ENCODE measurements at places on chromosomes 3 and 15. TPM values are rescaled to one million over a fixed set of nuclear protein-coding genes. Genes with fewer than 3 reads are reported as not detected.

- peak; percentile 80 for DNase-seq
Observed at GRCh38 chr15:85947936-85948335, 131.7 kb upstream of the AGBL1 start.

DNA sequence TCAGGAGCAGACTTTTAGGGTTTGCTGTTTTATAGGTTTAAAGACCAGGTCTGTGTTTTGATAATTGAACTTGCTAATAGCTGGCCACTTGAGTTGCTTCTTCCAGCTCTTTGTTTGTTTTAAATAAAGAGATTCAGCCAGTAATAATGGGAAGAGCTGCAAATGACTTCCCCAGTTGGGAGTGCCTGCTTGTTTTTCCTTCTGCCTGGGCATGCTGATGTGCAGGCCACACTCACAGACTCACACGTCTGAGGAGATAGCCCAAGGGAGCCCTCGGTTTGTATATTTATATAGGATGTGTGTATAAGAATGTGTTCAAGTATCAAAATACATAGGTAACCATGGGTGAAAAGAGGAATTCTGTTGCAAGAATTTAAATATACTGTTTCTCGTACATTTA lies 78.2 kb upstream of the BOC start:
- no peak for DNase-seq

DNA sequence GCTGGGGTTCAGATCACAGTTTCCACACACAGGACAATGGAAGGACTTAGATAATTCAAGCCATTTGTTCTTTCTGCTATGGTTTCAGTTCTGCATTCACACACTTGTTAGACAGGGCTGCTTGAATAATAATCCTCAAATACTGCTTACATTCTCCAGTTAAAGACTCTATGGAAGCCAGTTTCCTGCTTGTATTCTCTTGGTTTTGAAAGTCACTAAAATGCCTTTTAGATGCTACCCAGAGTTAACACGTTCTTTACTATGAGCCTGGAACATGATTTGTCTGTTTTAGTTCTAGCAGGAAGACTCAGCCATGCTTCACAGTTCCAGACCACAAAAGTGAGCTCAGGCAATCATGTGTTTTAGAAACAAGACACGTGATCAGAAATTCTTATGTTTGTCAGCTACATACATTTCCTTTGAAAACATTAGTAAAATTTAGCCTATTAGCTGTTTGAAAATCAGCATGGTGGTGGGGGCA lies 152.4 kb downstream of the LEKR1 start:
- no peak for DNase-seq

The FSD2 gene
- total RNA-seq = not detected

- peak; percentile 94 for DNase-seq
Observed at GRCh38 chr3:66115858-66116654, 77.3 kb upstream of the MAGI1 start.

DNA sequence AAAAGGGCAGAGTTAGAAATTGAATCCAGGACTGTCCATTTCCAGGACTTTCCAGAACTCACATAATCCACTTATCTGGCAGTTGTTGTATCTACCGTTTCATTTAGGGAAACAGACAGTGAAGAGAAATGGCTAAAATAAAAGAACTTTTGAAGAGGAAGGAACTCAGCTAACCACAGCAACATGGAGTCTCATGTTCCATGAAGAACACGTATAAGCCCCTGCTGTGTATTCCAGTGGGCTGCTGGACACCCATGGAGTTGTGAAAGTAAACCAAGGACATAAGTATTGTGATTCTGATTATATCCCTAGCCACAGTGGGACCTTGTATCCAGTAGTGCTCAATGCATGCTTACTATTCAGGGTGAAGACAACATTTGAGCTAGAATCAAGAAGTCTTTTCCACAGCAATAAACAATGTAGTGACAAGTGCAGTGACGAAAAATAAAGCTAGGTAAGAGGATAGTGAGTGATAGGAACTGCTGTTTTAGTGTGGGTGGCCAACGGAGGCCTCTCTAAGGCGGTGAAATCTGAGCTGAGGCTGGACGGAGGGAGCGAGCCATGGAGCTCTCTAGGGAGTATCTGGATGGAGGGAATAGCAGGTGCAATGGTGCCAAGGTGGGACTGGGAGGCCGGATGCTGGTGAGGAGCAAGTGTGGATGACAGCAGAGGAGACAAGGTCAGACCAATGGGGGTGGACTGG lies 26.8 kb upstream of the TRH start:
- DNase-seq = no peak

DNA sequence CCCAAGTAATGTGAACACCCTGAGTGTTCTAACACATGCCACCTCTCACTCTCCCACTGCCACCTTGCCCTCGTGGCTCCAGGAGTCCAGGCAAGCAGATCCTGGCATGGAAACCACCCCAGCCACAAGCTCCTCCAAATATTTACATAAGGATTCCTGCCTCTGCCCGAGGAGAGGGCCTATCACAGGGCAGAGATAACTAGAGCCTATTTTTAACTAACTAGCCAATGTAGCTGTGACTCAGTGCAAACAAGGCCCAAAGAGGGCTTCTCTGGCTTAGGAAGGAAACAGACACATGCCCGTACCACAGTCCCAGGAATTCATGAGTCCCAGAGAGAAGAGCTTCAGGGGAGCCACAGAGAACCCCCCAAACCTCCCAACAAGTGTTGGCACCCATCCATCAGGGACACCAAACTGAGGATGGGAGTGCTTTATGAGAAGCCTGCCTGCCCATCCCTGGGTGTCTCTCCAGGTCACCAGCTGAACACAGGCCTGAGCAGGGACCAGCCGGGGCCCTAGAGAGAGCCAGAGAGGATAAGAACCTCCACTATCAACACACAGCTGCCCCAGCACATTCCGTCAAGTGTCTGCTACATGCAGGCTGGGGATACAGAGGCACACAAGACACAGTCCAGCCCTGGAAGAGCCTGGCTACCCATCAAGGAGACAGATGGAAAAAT lies 9.2 kb downstream of the FYCO1 start:
- no peak for DNase-seq

DNA sequence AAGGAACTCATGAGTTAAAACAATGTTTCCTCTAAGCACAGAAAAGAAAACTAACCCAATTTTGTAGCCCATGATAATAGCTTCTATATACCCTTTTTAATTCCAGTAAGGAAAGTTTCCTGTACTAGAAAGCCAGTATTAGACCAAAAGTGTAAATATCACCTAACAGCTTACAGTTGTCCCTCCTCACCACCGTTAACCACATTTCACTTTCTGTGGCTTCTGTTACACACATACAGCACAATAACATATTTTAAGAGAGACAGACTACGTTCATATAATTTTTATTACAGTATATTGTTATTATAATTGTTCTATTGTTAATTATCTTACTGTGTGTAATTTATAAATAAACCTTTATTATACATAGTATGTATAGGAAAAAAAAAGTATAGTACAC lies 74.1 kb downstream of the ZNF280D start:
- DNase-seq = no peak

GRCh38 chr3:160977773-160978172 lies 127.4 kb downstream of the B3GALNT1 start:
- DNase-seq = no peak

The TRIM69 gene
- 10.6 TPM for total RNA-seq

The PRTG gene
- total RNA-seq = 35.5 TPM

DNA sequence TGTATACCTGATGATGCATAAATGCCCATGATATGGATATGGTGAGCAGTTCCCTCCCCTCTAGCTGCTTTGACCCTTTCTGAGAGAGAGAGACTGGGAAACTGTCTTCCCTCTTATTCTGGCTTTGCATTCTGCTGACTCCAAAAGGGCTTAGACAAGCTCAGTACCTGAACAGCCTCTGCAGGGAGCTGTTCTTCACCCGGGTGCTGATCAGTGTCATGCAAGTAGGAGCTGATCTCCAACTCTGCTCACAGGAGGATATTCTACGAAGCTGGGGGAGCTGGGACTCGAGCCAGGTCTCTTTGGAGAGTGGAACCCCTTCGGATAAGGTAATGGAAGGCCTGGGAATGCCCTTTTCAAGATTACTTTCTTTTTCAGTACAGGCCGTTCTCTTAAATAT lies 237.1 kb downstream of the RYR3 start:
- DNase-seq = no peak

- DNase-seq = no peak
Observed at GRCh38 chr3:9994086-9994844, 7.6 kb upstream of the EMC3 start.

- DNase-seq = no peak
Observed at GRCh38 chr3:13483988-13484695, 4.0 kb downstream of the HDAC11 start.

The FOXB1 gene
- not detected for total RNA-seq

GRCh38 chr3:12716605-12717151 lies 42.4 kb downstream of the TMEM40 start:
- no peak for DNase-seq

The SNX33 gene
- 13.9 TPM for total RNA-seq

GRCh38 chr3:55634345-55634744 lies 147.2 kb upstream of the WNT5A start:
- no peak for DNase-seq

DNA sequence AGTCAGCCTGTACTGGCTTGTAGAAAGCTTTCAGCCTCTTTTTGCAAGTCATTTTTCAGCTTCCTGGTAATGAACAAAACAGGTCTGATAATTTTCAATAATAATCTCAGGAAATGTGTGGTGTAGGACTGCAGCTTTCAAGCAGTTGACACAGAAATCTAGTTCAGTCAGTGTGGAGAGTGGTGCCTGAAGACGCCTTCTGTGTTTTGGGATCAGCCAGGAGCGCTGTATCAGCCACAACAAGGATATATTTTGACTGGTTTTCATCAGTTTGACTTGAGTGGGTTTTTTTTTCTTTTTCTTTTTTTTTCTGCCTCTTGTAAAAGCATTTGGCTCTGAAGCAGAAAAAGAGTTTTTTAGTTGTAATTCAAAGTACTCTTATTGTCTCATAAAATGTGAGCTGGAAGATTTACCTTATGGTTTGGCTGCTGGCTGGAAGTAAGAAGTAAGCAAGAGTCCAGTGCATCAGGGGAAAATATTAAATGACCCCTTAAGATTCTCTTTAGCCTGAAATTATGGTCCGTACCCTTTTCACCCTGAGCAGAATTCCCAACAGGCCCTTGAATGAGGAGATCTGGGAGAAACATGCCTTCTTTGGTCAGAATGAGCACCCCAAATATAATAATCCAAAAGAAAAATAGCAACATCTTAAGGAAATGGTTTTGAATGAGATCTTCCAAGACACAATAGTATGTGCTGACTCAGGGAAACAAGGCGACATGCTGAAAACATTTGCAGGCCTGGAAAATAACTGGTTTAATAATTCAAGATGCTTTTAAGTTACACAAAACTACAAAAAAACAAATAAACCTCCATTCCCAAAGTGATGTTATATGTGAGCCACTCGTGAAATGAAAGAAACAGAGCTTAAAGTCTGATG lies 332.7 kb upstream of the ADAMTS9 start:
- peak; percentile 6 for DNase-seq

DNA sequence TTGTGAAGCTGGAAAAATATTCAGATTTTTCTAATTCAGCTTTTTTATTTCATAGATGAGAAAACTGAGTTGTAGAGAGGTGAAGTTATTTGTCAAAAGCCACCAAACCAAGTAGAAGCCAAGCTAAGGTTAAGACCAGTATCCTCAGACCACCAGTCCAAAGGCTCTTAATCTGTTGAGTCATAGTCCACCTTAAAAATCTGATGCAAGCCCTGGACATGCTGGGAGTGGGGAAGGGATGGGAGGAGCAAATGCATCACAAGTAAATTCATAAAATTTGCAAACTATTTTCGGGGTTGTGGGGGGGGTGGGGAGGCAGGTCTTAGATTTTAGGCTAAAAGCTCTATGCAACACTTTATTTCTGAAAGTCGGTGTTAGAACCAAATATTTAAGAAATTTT lies 307.7 kb upstream of the SEMA6D start:
- DNase-seq = no peak

GRCh38 chr3:188248036-188248561 lies 94.1 kb downstream of the LPP start:
- no peak for DNase-seq

DNA sequence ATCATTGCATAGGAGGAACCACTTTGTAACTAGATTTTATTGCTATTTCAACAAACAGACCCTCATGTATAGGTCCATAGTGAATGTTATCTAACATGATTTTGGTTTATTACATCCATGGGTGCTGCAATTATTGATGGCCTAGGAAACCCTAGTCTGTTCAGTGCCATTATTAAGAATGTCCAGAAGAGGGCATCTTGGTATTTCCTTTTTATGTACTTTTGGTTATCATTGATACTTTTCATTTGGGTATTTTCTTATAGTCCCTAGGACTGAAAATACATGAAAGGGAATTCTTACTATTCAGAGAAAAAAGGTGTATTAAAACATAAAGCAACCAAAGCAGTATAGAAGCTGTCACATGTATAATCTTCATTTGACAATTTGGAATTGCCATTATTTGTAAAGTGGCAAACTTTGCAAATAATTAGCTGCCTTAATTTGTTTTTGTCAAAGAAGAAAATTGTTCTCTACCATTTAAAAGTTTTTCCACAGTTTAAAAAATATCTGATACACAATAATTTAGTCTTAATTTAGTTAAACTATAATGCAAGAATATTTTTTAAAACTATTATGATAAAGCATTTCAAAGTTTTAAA lies 48.7 kb downstream of the CNOT10 start:
- DNase-seq = peak; percentile 28

- DNase-seq = no peak
Observed at GRCh38 chr15:68332266-68332665, 54.7 kb downstream of the FEM1B start.

- DNase-seq = no peak
Observed at GRCh38 chr3:10520072-10520471, 14.7 kb upstream of the ATP2B2 start.

GRCh38 chr3:34969513-34969912 lies 669.8 kb upstream of the ARPP21 start:
- DNase-seq = no peak

DNA sequence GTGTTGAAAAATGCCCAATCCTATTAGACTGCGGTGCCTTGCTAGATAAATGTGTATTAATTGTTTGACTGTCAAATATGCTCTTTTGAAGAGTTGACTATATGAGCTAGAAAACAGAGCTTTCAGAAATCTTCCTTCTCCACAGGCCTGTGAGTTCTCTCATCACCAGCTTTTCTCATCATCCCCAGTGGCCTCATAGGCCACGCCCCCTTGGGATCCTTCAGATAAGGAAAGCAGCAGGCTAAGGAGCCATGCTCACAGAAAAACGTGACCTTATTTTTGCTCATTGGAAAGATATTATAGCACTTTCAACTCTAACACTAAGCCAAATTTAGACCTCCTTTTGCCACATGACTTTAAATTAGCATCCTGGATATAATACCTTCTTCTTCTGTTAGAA lies 514.4 kb upstream of the ARRDC4 start:
- DNase-seq = no peak

DNA sequence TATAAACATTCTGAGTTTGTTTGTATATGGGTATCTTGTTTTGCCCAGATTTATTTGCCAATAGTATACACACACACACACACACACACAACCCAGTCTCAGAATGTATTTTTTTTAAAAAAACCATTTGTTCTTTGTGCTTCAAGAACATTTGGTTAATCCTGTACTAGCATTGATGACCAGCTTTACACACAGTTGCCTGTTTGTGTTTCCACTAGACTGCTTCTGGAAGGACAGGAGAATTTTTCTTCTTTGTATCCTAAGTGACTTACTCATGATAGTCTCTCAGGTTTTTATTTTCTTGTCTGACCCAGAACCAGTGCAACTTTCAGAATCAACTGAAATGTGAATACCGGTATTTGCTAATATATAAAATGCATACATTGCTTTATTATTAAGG lies 40.5 kb downstream of the U2SURP start:
- no peak for DNase-seq

- DNase-seq = no peak
Observed at GRCh38 chr15:58608711-58609110, 140.8 kb downstream of the ADAM10 start.

Data from G401 (cell line).